ENCODE measurements at places on chromosomes 4 and X.
A peak's percentile ranks its signal among the peaks of the same experiment; 100 is the strongest.

GRCh38 chr4:2797545-2798305 is 4.8 kb downstream of the SH3BP2 start:
- peak; percentile 56 for DNase-seq

- no peak for DNase-seq
Measured at GRCh38 chrX:154654372-154654771, 993 bp upstream of the CTAG2 start.

GRCh38 chr4:110130576-110131358 is 67.6 kb downstream of the ELOVL6 start:
- no peak for DNase-seq

GRCh38 chr4:107862658-107863057 is 37.9 kb downstream of the SGMS2 start:
- peak; percentile 53 for DNase-seq

DNA sequence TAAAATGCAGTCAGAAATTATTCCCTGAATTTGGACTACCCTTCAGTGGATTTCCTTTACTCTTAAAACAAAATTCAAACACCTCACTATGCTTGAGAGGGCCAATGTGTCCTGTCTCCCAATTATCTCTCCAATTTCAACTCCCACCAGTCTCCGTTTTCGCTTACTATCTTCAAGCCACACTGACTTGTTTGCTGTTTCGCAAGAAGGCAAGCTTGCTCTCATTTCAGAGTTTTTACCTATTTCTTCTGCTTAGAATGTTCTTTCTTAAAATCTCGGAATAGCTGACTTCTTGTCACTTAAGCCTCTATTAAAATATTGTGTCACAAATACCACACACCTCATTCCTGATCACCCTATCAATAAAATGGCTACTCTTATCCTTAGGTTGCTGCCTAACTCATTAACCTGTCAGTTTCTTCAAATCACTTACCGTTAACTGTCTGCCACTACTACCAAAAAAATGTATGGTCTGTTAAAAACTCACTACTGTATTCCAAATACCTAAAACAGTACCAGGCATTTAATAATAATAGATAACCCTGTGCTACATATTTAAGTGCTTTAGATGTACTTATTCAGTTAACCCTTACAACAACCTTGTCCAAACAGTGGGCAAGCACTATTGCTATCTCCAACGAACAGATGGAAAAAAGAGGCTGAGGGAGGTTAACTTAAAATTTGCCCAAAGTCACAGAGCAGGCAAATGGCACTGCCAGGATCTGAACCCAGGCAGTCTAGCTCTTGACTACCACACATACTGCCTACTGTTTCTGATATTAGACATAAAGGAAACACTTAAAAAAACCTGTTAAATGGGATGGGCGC is 2.9 kb downstream of the UBA6 start:
- no peak for DNase-seq

DNA sequence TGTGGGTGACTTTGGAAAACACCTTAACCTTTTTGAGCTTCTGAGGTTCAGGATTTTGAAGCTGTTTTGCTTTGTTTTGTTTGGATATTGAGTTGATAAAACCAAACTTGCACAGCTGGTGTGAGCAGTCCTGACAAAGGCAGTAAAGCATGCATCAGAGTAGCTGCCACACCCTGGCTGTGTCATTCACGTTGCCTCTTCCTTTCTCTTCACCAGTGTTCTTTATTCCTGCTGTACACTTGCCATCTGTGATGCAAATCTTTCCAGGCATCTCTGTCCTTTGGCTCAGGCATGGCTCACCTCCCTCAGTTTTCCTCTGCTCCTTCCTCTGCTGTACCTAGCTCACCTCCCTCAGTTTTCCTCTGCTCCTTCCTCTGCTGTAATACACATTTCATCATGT is 1850.2 kb upstream of the AGA start:
- no peak for DNase-seq

GRCh38 chr4:4170596-4171150 is 56.1 kb downstream of the OTOP1 start:
- no peak for DNase-seq

DNA sequence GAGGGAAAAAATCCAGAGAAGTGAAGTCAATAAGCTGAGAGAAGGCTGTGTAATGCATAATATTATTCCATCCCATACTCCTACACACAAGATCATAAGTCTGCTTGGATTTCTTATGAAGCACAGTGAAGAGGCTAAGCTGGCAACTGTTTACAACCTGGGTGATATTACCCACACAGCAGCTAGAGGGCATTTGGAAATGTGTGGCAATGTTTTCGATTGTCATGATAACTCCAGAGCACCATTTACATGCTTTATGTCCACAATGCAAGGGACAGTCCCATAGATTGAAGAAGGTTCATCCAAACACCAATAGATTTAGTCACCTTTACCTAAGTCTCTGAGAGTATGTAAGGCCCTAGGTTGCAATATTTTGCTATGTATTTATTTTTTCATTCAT is 412.2 kb downstream of the PPP3CA start:
- DNase-seq, result no peak

DNA sequence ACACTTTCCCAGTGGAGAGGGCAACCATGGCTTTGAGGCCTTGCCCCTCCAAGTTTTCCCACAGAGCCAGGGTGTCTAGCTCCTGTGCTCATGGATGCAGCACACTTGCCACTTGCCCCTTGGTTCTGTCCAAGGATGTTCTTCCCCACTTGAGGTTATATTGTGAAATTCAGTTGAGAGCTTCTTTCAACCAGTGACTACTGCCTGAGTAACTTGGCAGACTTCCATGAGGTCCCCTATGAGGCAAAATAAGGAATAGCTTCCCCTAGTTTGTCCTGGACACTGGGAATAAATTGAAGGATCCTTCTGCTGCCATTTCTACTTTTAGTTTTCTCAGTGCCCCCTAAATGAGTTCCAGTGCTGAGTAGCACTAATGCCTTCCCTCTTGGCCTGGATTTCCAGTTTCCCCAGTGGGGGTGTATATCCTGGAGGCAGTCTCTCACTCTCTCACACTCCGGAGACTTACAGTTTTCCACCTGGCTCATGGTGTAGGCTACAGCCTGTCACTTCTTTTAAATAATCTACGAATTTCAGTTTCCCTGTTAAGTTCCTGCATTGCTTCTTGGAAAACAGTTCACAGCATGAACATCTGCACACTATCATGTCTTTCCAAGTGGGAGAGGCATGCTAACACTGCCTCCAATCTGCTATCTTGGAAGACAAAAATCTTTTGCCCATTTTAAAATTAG is 36.4 kb upstream of the ADH4 start:
- DNase-seq, result no peak

DNA sequence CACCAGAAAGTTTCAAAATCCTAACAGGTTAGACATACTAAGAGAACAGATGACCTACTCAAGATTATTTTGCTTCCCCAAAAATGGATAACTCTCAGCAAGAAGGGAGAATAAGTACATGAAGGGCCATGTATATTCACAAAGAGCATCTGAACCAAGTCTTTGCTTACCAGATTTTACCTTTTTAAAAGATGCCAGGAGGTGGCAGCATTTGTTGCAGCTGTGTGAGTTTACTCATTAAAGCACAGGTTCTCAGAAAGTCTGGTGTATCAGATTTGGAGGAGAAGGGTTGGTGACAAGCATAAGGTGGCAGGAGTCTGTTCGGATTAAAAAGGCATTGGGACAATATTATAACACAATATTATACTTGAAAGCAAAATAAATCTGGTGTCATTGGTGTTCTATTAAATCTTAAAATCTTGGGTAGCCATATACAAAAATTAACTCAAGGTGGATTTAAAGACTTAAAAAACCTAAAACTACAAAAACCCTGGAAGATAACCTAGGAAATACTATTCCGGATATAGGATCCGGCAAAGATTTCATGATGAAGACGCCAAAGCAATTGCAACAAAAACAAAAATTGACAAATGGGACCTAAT is 51.3 kb upstream of the NFKB1 start:
- DNase-seq, result peak; percentile 70

GRCh38 chr4:177385576-177386277 is 56.5 kb downstream of the AGA start:
- no peak for DNase-seq

- no peak for DNase-seq
Measured at GRCh38 chrX:9832811-9833210, 46.6 kb downstream of the SHROOM2 start.

GRCh38 chr4:11218692-11219091 is 210.0 kb downstream of the HS3ST1 start:
- DNase-seq, result no peak

- no peak for DNase-seq
Measured at GRCh38 chr4:140268186-140268841, 105.1 kb upstream of the SCOC start.

Measured in activated CD4-positive, alpha-beta T cell treated with anti-CD3 and anti-CD28 coated beads, Interleukin-2, Interleukin-4, amounts not matched to agents 100 ng/mL and 50 ng/mL, durations not matched to agents 16 hours and 8 hours (primary cell).